ENCODE measurements at places on chromosomes 2 and 18.

- no peaks in the 10 kb centered on the region for H3K27me3 ChIP-seq
- H3K4me1 ChIP-seq: peaks cover 4% of the 10 kb centered on the region
- no peaks in the 10 kb centered on the region for H3K36me3 ChIP-seq
Observed at GRCh38 chr2:96891591-96892333, 21.9 kb upstream of the SEMA4C start.

GRCh38 chr2:136067459-136067858, 50.5 kb downstream of the CXCR4 start:
- H3K4me1 ChIP-seq: no peaks in the 10 kb centered on the region
- no peaks in the 10 kb centered on the region for H3K36me3 ChIP-seq
- DNase-seq: no peak

DNA sequence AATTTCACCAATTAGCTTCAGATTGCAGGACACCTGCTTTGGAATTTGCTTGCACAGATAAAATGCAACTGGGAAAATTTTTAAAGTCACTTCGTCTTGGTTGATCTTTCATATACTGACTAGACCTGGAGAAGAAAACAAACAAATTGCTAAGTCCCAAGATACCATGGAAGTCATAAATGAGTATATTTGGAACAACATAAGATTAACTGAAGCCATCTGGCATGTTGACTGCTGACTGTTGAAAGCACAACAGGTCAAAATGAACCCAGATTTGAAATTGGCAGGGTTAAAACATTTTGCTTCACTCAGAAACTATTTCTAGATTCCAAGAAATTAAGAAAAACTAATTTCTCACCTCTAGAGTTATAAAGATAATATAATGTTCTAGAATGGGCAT, 470.7 kb downstream of the LPIN1 start:
- H3K4me1 ChIP-seq: no peaks in the 10 kb centered on the region
- DNase-seq: no peak
- no peaks in the 10 kb centered on the region for H3K27me3 ChIP-seq

DNA sequence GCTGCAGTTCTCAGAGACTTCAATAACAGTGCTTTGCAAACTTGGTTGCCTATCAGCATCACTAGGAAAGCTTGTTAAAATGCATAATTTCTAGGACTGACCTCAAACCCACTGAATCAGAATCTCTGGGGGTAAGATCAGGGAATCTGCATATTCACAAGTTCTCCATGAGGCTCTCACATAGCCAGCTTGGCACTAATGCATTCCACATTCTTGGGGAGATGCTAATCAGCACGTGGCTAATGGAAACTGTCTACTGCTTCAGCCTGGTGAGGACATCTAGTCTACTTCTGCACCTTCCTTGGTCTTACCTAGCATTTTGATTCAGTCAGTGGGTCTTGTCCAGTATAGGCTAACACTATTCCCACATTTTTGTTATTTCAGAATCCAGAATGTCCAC, 56.3 kb downstream of the RBKS start:
- H3K4me1 ChIP-seq: no peaks in the 10 kb centered on the region
- H3K4me3 ChIP-seq: no peak overlapping the region
- no peak overlapping the region for H3K27ac ChIP-seq
- no peak for DNase-seq
- H3K36me3 ChIP-seq: peaks cover 3% of the 10 kb centered on the region

DNA sequence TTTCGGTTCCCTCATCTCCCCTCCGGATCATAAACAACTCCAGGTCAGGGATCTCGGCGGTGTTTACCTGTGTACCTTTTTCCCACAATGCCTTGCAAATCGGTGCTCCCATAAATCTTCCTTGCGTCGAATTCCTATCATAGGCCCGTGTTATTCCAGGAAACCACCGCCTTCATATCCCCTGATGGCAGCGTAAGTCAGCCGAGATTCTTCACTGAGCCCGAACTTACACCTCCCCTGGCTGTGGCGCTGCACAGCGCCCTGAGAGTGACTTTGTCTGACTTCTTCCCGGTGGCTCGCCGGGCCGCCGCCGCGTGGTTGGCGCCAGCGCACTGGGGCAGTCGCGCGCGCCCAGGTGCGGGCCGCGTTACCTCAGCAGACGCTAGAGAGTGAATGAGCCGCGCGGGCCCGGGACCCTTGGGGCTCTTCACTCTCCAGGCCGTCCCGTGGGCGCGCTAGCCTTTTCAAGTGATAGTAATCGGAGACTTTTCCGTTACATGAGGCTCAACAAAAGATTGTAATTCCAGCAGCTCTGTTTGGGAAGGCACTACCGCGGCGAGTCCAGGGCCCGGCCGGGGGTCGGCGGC, 101.6 kb downstream of the SPTBN1 start:
- H3K4me3 ChIP-seq: peak overlapping the region; percentile 52
- H3K36me3 ChIP-seq: no peaks in the 10 kb centered on the region
- peaks cover 42% of the 10 kb centered on the region for H3K4me1 ChIP-seq
- H3K27me3 ChIP-seq: no peaks in the 10 kb centered on the region
- H3K27ac ChIP-seq: peak overlapping the region; percentile 67
- DNase-seq: peak; percentile 71

- H3K4me1 ChIP-seq: no peaks in the 10 kb centered on the region
- no peak for DNase-seq
- H3K36me3 ChIP-seq: no peaks in the 10 kb centered on the region
- H3K4me3 ChIP-seq: no peak overlapping the region
- H3K27ac ChIP-seq: no peak overlapping the region
Observed at GRCh38 chr2:111652038-111652437, 232.0 kb downstream of the ANAPC1 start.

GRCh38 chr18:76981396-76981968, 151.1 kb downstream of the MBP start:
- DNase-seq: no peak
- no peaks in the 10 kb centered on the region for H3K27me3 ChIP-seq
- no peak overlapping the region for H3K4me3 ChIP-seq

GRCh38 chr18:45780568-45780967, 44.9 kb upstream of the SIGLEC15 start:
- no peak overlapping the region for H3K27ac ChIP-seq
- H3K36me3 ChIP-seq: no peaks in the 10 kb centered on the region
- no peak for DNase-seq
- H3K4me1 ChIP-seq: peaks cover 6% of the 10 kb centered on the region

GRCh38 chr2:46837704-46838103, 77.9 kb downstream of the MCFD2 start:
- H3K27me3 ChIP-seq: no peaks in the 10 kb centered on the region
- no peak overlapping the region for H3K4me3 ChIP-seq
- no peaks in the 10 kb centered on the region for H3K36me3 ChIP-seq
- no peak for DNase-seq
- no peaks in the 10 kb centered on the region for H3K4me1 ChIP-seq

DNA sequence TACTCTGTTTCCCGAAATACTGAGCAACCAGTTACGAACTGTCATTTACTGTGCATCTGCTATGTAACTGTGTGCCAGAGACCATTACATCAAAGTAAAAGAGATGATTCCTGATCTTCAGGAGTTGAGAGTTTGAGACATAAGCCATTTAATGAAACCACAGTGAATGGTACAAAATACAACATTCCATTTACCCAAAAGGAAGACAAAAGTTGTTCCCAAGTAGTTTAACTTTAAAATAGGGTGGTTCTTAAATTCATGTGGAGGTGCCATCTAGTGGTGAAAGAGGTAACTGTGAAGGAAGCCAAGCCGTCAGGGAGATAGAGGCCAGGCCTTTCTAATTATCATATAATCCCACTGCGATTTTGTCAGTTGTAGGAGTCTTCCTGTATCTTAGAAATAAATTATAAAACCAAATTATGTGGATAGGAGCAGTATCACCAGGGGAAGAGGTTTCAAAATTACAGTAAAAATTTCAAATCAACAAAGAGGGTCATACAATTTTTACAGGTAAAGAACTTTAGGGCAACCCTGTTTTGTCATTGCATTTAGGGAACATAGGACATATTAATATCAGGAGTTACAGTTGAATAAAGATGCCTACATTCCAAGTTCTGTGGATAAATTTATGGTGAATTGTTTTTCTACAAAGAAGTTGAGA, 67.7 kb downstream of the EPAS1 start:
- peaks cover 53% of the 10 kb centered on the region for H3K36me3 ChIP-seq
- H3K4me1 ChIP-seq: no peaks in the 10 kb centered on the region
- no peak for DNase-seq
- no peaks in the 10 kb centered on the region for H3K27me3 ChIP-seq
- no peak overlapping the region for H3K4me3 ChIP-seq

GRCh38 chr2:6993229-6993640, 76.0 kb downstream of the RNF144A start:
- peak; percentile 82 for DNase-seq
- H3K36me3 ChIP-seq: no peaks in the 10 kb centered on the region
- no peak overlapping the region for H3K27ac ChIP-seq
- peaks cover 4% of the 10 kb centered on the region for H3K4me1 ChIP-seq
- H3K27me3 ChIP-seq: no peaks in the 10 kb centered on the region
- no peak overlapping the region for H3K4me3 ChIP-seq

DNA sequence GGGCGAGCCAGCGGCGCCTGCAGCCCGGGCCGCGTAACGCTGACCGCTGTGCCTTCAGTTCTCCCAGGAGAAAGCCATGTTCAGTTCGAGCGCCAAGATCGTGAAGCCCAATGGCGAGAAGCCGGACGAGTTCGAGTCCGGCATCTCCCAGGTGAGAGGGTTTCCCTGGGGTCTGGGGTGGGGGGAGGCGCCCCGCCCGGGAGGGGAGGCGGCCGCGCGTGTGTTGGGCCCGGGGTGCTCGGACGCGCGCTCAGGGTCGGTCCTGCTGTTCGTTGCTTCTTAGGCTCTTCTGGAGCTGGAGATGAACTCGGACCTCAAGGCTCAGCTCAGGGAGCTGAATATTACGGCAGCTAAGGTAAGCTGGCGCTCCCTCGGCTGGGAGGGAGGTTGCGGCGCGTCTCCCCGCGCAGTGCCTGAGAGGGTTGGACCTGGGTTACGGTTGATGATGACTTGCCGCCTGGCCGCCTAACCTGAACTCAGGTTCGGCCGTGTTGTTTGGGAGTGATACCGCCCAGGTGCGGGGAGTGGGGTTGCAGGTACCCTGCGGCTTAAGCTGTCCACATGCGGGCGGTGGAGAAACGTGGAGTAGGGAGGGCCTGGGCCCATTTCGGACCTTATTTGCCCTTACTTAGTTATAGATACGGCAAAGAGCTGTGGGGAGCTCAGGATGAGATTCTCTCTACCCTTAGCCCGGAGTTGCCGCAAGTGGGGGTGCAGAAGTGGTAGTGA, 638 bp downstream of the RPS7 start:
- peaks cover 38% of the 10 kb centered on the region for H3K36me3 ChIP-seq
- DNase-seq: no peak
- H3K4me1 ChIP-seq: peaks cover 15% of the 10 kb centered on the region
- peak overlapping the region; percentile 90 for H3K27ac ChIP-seq

- no peak overlapping the region for H3K27ac ChIP-seq
- H3K36me3 ChIP-seq: no peaks in the 10 kb centered on the region
- H3K4me3 ChIP-seq: no peak overlapping the region
Observed at GRCh38 chr2:20125616-20126015, 74.2 kb upstream of the LAPTM4A start.

- H3K36me3 ChIP-seq: no peaks in the 10 kb centered on the region
- peaks cover 30% of the 10 kb centered on the region for H3K27me3 ChIP-seq
Observed at GRCh38 chr18:37321582-37322491, 243.8 kb downstream of the CELF4 start.

- DNase-seq: no peak
- no peaks in the 10 kb centered on the region for H3K27me3 ChIP-seq
- no peak overlapping the region for H3K4me3 ChIP-seq
- H3K4me1 ChIP-seq: peaks cover 6% of the 10 kb centered on the region
- peaks cover 50% of the 10 kb centered on the region for H3K36me3 ChIP-seq
Observed at GRCh38 chr2:240589375-240589774, 2.8 kb downstream of the CAPN10 start.

DNA sequence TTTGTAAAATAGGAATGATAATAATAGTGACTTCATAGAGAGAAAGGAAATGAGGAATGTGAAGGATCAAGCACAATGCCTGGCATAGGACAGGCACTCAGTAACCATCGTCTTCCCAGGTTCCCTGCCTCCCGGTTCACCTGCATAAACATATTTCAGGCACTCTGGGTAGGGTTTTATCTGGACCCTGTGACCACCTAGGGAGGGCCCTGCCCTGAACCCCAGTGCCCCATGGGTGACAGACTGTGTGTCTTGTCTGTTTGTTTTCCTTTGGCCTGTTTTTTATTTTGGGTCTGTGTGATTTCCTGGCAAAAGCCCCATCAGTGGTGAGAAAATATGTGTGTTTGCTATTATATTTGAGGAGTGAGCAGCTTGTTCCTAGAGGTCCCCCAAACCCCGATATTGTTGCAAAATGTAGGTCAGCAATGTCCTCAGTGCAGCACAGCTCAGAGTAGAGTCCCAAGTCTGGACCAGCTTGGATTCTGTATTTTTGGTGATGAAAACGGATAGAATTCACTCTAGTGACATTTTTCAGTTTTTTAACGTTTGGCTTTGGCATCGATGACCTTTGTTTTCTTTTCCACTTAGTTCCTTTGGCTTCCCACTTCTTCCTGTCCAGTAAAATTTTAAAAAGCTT, 9.6 kb upstream of the NT5C1B start:
- no peak overlapping the region for H3K4me3 ChIP-seq
- H3K4me1 ChIP-seq: peaks cover 11% of the 10 kb centered on the region
- no peak for DNase-seq
- peak overlapping the region; percentile 20 for H3K27ac ChIP-seq
- no peaks in the 10 kb centered on the region for H3K36me3 ChIP-seq

GRCh38 chr18:47151439-47151838, 1.1 kb upstream of the HDHD2 start:
- peaks cover 14% of the 10 kb centered on the region for H3K36me3 ChIP-seq
- H3K4me1 ChIP-seq: no peaks in the 10 kb centered on the region
- no peaks in the 10 kb centered on the region for H3K27me3 ChIP-seq
- no peak overlapping the region for H3K27ac ChIP-seq
- H3K4me3 ChIP-seq: no peak overlapping the region

DNA sequence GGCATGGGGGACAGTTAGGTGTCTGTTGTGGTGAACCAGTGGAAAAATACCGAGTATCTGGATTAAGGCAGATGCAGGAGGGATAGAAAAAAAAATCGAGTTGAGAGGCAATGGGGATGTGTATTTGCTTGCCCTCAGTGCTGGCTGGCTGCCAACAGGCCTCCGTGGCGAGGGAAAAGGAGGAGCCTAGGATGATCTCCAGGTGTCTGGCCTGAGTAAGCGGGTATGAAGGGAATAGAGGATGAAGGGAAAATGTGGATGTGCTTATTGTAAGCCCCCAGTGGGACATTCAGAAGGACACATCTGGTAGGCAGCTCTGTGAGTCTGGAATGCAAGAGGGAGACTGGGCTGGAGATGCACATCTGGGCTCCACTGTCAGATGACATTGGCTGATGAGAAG, 22.8 kb downstream of the KCNS3 start:
- no peak overlapping the region for H3K4me3 ChIP-seq
- no peak overlapping the region for H3K27ac ChIP-seq
- no peaks in the 10 kb centered on the region for H3K27me3 ChIP-seq
- DNase-seq: no peak

Data from tibial artery (tissue), 4 donors.